ENCODE measurements at places on chromosomes 7 and 10.

DNA sequence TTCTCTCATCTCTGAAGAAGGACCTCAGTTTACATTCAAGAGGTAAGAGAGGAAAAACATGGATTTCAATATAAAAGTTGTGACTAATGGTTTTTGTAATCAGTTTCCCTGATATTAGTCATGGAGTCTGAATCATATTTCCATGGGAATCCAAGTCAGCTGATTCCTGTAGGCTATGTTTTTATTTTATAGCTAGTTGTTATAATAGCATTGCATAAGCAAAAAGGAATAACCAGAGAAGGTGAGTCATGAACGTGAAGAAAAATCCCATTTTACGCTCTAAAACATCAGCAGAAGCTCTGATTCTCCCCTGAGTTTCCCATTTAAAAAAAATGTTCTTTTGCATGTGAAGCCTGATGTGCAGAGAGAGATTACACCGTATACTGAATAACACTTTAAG lies 299.3 kb downstream of the SFMBT2 start:
- peak; percentile 44 for DNase-seq

GRCh38 chr7:19295376-19295775 lies 150.2 kb upstream of the FERD3L start:
- DNase-seq = no peak

DNA sequence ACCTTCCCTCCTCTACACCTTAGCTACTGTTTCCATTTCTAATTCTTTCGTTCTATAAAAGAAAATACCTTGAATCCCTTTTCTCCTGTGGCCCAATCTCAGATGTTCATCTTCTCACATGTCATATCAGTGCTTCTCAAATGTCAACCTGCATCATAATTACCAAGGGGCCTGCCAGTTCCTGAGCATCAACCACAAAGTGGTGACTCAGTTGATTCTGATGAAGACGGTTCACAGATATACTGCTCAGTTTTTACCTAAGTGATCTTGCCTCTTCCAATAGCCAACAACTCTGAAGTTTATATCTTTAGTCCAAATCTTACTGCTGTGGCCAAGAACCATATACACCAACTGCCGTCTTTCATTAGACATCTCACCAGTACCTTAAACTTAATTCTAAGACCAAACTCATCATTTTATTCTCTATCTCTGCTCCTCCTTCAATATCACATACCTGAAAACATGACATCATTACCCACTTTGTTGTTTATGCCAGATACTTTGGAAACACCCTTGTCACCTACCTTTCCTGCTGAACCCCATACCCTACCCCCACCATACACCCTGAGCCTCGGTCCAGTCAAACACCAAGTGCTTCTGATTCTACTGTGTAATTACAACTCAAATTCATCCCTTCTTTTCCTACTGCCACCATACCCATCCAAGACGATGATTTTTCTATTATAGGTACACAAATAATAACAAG lies 115.5 kb downstream of the LMBR1 start:
- no peak for DNase-seq

- no peak for DNase-seq
Measured at GRCh38 chr10:31099664-31100063, 68.0 kb upstream of the ZNF438 start.

- no peak for DNase-seq
Measured at GRCh38 chr7:21160401-21160800, 267.5 kb upstream of the SP4 start.

- no peak for DNase-seq
Measured at GRCh38 chr7:150377196-150377595, 1.9 kb upstream of the ZNF775 start.

DNA sequence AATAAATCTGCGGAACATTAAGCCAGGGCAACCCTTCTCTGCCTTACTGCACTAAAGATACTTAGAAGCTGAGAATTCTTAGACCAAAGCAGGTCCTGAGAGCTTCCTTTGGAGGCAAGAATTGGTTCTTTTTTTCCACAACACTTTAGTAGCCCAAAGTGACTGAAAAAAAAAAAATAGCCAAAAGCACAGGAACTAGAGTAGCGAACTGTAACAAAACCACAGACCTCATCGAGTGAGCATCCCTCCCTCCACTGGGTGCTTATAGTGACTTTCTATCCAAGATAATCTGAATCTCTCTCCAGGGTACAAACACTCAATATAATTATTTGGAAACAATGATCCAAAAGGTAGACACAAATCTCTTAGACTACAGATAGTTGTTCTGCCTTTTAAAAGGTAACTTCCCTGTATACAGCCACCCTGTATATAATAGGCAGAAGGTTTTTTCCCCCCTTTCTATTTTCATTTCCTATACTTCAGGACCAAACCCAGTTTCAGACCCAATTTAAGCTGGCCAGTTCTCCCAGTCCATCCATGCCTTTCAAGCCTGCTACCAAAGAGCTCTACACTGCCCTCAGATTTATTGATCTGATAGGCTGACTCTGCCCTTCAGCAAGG lies 31.6 kb upstream of the KCNIP2 start:
- no peak for DNase-seq

DNA sequence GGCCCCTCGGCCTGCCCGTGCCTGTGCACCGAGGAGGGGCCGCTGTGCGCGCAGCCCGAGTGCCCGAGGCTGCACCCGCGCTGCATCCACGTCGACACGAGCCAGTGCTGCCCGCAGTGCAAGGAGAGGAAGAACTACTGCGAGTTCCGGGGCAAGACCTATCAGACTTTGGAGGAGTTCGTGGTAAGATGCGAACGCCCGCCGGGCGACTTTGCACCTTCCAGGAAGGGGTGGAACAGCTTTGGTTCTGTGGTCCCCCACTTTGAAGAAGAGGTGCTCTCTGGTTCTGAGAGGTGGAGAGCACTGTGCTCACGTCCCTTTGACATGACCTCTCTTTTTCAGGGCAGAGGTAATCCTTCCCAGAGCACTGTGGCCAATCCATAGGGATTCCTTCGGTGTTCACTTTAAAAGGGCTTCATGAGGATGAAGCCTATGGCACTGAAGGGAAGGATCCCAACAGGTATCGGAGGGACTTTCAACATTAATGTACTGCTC lies 2.6 kb downstream of the VWC2 start:
- no peak for DNase-seq

GRCh38 chr10:109019001-109019424 lies 904.3 kb downstream of the XPNPEP1 start:
- DNase-seq = no peak

GRCh38 chr7:36262309-36263094 lies 109.4 kb downstream of the EEPD1 start:
- no peak for DNase-seq

GRCh38 chr7:98178762-98179490 lies 32.3 kb upstream of the BHLHA15 start:
- no peak for DNase-seq

GRCh38 chr10:100748231-100749058 lies 3.1 kb downstream of the PAX2 start:
- no peak for DNase-seq

DNA sequence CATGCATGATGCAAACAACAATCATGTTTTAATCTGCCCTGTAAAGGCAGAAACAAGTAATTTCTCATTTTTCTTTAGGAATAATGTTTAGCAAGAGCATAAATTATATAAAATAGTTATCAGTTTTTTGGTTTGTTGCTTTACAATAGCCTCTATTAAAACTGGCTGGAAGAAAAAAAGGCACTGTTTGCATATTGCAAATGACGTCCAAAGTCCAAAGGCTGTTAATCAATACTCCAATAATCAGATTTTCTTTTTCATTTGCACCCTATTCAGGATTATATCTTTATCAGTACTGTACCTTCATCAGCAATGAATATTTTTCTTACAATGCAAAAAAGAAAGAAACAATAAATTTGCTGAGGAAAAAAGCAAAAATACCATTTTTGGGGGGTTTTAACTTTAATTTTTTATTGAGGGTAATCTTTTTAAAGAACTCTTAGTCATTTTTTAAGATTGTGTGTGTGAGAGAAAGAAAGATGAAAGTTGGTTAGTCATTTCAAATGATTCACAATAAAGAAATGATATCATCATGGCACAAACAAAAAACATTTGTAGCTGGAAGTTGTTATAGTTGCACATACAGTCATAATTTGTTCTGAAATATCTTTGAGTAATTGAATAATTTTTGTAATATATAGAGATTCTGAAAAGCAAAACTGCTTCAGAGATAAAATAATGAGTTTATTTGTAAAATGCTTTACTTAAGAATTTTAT lies 44.4 kb upstream of the AKR1C2 start:
- DNase-seq = no peak

GRCh38 chr10:21437770-21438382 lies 87.6 kb downstream of the SKIDA1 start:
- no peak for DNase-seq

DNA sequence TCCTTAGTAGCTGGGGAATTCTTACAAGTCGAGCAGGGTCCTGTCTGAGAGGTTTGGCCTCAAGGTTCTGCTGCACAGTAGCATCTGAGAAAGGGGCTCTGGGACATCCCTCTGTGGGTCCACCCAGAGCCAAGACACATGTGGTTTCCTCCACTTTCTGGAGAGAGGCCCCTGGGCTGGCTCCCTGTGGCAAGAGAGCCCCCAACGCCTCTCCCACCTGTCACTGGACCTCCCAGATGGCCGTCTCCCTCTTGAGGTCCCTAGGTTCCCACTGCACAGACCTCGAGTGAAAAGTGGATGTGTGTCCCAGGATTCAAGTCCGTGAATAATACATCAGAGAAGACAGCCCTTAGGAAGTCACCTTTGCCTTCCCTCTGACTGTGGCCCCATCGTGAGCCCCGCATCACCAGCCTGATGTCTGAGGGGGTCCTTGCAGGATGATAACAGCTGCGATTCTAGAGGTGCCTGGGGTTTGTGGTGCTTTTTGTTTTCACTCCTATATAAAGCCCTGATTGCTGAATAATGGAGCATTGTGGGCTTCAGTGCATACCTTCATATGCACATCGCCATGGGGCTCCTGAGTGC lies 319.0 kb downstream of the GLRX3 start:
- DNase-seq = no peak

All from fibroblast of skin of left biceps (primary cell).